ENCODE measurements at places on chromosomes 6 and 20.

GRCh38 chr6:109008054-109008453 is 86.6 kb downstream of the SESN1 start:
- no peak for DNase-seq

GRCh38 chr20:965956-966355 is 36.2 kb downstream of the RSPO4 start:
- DNase-seq, result no peak

- no peak for DNase-seq
These were observed 34.9 kb downstream of the OSTM1 start for GRCh38 chr6:108039681-108040080.

DNA sequence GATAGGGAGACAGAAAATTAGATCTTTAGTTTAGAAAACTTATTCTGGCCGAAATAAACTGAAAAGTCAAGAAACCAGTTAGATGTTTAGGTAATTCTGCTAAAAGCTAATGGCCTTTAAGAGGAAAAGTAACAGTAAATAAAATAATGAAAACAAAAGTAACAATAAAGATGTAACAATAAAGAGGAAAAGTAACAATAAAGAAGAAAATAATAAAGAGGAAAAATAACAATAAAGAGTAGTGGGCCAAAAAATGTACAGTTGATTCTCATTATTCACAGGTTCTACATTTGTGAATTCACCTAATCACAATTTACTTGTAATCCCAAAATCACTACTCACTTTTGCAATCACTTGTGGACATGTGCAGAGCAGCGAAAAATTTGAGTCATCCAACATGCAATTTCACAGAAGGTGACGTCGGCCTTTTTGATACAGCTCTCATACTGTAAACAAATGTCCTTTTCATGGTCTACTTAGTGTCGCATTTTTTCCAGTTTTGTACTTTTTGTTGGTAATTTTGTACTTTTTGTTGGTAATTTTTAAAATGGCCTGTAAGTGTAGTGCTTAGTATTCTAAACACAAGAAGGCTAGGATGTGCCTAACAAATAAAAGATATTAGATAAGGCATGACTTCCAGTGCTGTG is 24.0 kb downstream of the HBS1L start:
- DNase-seq, result no peak

Measured in astrocyte of the spinal cord (primary cell).